T47D (cell line): ENCODE measurements at places on chromosomes 1 and 21.

DNA sequence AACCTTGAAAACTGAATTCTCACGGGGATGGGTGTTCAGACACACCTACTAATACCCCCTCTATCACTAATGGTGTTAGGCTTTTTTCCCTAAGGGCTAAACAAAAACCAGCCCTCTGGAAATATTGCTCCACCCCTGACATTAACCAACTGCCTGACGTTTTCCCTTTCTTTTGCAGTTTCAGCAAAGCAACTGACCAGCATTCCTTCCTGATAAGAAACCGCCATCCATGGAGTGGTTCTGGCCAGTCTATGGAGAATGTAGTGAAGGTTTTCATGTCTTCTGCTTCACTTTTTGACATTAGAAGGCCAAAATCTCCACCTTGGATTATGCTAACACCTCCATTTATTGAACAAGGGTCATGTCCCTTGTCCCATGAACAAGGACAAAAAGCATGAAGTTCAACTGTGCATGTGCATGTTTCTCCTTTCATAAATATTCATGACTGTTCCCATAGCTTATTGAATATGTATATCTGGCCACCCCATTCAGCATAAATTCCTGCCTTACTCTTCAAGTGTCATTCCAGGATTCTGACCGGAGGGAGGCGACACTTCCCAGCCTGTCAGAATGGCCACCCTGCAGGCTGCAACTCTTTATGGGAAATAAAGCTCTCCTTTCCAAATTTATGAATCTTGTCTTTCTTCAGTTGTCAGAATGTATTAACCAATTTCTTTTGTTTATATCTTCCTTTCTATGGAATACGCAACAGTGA lies 314.3 kb downstream of the HHIPL2 start:
- no peak for DNase-seq

GRCh38 chr1:75616436-75617433 lies 5.8 kb upstream of the SLC44A5 start:
- no peak for DNase-seq

- DNase-seq = no peak
Observed at GRCh38 chr1:7473223-7474142, 297.6 kb upstream of the VAMP3 start.

DNA sequence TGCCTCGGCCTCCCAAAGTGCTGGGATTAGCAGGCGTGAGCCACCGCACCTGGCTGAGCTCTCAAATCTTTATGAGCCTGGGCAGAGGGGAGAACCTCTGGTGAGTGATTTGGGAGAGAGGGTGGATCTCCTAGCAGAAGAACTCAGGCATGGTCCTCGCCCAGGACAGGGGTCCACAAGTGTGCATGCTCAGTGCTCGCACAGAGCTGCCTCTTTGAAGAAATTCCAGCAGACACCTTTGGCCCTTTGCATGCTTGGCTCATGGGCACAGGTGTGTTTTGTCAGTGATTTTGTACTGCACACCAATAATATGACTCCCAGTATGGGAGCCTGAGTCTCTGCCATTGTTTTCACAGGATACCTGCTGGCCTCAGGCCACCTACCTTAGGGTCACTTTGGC lies 11.8 kb upstream of the PRAMEF12 start:
- DNase-seq = no peak

- DNase-seq = no peak
Observed at GRCh38 chr1:221072214-221072613, 193.0 kb downstream of the HLX start.

- no peak for DNase-seq
Observed at GRCh38 chr1:118486199-118486598, 301.2 kb upstream of the SPAG17 start.

DNA sequence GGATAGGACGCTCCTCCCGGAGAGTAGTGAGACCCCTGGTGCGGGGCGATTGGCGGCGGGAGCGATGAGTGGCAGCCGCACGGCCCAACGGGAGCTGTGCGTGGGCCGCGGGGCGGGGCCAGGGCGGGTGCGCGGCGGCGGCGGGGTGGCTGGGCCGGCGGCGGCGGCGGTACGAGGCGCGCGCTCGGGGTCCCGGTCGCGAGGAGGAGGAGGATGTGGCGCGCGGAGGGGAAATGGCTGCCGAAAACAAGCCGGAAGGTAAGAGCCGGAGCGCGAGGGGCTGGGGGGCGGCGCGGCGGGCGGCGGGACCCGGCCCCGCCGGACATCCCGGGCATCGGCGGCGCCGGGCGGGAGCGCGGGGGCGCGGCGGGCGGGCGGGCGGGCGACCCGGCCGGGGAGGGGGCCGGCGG lies at the start of gene CAMTA1:
TSS of gene CAMTA1 (plus strand) at position 137 of the 410 bp plus-strand sequence. CDS start at position 214, 77 bp downstream.
- DNase-seq = no peak

GRCh38 chr1:202288177-202288576 lies 53.6 kb downstream of the UBE2T start:
- DNase-seq = no peak

- DNase-seq = no peak
Observed at GRCh38 chr1:114063544-114063943, 84.3 kb downstream of the OLFML3 start.

- no peak for DNase-seq
Observed at GRCh38 chr1:2956576-2956975, 64.7 kb upstream of the ACTRT2 start.

DNA sequence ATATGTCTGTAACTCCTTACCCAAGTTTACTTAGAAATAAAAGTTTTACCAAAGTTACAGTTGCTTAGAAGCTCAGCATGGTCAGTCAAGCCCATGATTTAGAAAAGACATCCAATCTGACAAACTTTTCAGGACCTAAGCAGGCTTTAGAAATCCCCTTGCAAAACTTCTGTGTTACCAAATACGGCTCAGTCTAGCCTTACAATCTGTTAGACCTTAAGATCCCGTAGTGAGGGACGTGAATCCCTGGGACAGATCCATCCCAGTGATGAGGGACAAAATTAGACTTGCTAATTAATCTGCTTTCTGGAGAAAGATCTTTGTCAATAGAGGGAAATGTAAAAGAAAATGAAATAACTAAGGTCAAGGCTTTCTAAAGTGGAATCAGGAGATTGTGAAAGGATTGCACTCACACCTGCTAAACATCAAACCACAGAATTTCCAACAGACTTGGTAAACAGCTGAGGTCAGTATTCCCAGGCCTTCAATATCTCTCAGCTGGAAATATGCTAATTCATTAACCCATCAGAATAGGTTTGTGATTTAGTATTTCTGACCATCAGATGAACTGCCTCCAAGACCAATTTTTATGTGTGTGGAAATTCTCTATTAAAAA lies 375.3 kb downstream of the DUSP10 start:
- no peak for DNase-seq

DNA sequence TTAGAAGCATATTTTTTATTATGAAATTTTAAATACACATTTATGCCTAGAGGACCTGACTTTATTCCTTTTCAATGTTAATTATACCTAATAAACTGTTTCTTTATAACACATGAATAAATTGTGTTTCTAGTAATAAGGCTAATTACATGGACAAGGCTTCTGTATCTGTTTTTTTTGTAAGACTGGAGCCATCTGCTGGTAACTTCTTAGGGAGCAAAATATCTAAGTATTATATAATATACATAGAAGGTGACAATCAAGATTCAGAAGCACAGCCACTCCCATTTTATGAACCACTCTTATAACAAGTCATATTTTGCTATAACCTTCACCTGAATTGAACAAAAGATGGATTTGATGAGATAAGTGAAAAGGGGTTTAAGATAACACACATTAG lies 84.2 kb downstream of the LBR start:
- peak; percentile 60 for DNase-seq

DNA sequence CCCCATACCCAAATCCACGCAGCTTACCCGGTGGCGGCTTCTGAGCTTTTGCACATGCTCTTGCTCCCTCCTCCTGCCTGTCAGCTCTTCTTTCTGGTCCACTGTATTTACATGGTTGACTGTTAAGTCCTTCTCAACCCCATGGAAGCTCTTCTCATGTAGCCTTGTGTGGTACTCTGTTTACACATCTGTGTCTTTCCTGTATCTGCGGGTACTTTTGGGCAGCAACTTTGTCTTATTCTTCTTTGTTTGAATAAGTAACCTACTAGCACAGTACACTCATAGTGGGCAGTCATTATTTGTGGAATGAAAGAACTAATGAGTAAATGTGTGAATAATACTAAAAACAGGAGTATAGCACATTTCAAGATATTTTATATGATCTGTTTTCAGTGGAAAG lies 88.5 kb upstream of the GPR88 start:
- DNase-seq = no peak

DNA sequence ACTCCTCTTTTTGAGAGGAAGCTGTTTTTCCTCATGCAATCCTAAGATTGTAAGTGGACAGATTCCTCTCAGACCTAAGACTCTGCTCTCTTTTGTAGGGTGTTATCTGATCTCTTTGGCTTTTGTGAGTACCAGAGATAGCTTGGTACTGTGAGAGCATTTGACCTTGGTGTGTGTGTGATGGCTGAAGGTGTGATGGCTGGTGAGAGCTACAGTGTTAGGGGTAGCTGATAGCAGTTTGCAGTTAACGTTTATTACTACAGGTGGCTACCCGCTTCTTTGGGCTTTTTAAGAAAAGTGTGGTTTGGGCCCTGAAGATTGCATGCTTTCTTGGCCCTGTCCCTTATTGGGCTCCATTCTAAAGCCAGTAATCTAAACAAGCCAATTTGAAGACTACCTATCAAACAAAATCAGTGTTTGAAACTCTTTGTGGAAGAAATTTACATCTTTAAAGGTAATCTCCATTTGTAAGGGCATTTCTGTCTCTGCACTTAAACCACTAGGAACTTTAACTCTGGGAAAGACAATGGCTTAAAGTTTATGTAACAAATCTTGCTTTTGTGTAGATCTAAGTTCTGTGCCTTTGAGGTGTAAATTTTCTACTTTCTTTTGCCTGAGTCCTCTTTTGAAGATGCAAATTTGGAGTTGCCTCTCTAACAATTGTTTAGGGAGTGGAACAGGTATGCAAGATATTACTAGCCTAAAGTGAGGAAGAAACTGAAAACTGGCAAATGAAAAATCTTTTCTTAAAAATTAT lies 85.3 kb upstream of the SERBP1 start:
- no peak for DNase-seq

GRCh38 chr1:205563927-205564441 lies 59.5 kb downstream of the CDK18 start:
- DNase-seq = peak; percentile 99

GRCh38 chr1:1847061-1847850 lies 43.6 kb downstream of the GNB1 start:
- no peak for DNase-seq

DNA sequence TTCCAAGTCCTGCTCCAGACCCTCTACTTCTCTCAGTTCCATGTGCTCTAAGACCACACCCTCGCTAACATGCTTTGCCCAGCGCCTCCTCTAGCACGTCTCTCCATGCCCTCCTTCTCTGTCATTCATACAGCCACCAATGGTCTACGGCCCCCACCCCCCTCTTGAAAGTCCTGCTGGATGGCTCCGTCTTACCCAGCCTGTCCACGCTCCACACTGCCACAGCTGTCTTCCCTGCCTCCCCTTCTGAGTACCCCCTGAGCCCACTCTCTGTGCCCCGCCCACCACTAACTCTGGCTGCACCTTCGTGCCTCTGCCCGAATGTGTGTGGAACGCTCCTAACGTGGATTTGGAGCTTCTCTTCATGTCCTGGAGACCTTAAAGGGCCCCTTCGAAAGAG lies 244.6 kb downstream of the TRABD2B start:
- no peak for DNase-seq

- DNase-seq = peak; percentile 25
Observed at GRCh38 chr1:212561501-212561931, 47.0 kb upstream of the ATF3 start.

GRCh38 chr21:32425628-32426027 lies 13.1 kb downstream of the EVA1C start:
- DNase-seq = no peak

DNA sequence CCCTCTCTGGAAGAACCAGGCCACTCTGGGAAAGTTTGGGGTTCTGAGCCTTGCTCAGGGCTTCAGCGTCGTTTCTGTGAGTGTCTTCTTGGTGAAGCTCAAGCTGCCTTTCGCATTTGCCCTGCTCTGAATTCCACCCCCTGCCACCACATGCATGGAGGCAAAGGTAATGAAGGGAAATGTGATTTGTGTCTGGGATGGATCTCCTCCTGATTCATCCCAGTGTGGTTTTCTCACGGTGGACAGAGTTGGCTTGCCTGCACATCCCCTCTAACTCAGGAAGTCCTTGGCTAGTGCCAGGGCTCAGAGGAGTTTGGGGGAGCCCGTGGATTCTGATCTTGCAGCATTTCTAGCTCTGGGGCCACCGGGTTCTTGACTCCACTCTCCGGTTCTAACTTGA lies 173.6 kb upstream of the RAB4A start:
- no peak for DNase-seq

DNA sequence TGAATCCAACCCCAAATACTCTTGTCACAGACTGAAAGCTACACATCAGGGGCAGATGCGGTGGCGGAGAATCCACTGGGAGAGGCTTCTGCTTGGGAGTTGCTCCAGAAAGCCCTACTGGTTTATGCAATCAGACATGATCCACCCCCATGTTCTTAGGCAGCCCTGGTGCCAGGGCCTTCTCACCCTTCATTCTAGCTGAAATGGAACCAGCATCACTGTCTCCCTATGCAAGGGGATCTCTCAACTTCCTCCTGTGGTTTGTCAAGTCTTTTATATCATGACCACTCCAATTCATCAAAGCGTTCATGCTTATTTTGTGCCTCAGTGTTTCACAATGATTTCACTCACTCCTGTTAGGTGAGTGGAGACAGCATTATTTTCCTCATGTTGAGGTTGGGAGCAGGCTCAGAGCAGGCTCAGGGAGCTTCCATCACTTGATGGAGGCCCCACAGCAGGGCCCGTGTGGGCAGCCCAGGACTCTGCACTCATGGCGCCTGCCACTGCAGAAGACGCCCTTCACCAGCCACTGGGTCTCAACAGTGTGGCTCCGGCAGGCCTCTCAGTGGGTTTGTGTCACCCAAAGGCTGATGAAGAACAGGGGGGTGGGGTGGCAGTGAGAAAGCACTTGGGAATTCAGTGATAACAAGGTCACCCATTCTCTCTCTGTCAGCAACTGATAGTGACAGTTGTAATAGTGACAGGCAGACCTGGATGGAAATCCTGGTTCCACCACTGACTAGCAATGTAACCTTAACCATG lies 67.1 kb downstream of the CD58 start:
- DNase-seq = no peak

DNA sequence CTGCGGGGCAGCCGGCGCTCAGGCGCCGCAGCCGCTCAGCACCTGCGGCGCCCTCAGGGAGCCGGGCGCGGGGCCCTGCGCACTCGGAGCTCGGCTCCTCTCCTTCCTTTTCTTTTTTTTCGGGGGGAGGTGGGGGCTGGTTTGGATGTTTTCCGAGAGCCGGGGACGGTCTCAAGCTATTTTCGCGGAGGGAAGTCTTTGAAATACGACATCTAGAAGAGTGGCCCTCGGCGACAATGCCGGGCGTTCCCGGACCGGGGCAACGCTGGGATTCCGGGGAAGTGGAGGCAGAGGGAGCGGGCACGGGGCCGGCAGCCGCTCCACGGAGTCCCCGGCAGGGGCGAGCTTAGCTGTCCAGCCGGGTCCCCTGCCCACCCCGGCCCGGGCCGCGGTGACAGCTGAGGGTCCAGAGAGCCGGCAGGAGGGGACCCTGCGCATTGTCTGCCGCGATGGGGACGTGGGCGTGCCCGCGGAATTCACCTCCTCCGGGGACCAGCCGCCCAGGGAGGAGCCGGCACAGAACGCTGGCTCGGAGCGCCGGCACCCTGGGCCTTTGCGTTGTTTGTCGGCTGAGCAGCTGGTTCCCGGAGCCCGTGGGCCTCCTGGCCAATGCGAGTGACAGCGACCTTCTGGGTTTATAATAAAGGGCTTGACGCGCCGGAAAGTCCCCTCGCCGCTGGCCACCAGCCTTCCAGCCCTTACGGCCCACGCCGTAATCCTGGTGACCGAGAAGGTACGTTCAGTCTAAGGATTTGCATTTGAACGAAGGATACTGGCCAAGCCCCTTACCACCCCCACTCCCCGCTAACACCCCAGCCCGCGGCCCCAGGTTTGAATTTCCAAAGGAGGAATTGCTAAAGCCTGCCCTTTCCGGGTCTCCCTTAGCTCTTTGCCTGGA lies 582 bp downstream of the SLC37A1 start:
- no peak for DNase-seq
